ENCODE measurements at places on chromosomes 16 and 17.

- no peak for DNase-seq
Observed at GRCh38 chr17:27555339-27555738, 75.6 kb upstream of the LGALS9 start.

- DNase-seq = no peak
Observed at GRCh38 chr16:51849715-51850114, 697.2 kb downstream of the TOX3 start.

DNA sequence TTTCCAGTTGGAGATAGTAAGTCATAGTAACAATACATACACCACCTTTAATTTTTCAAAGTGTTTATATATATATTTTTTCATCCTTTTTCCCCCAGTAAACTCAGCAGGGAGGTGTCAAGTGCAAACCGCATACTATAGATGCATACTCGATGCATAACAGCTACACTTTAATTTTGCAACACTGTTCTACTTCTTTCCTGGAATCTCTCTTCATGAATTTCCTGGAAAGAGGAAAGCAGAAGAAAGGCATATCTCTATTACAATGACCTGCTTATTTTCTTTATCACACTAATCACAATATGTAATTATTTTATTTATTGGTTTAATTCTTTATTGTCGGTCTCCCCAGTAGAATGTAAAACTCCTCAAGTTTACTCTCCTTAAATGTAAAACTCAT lies 140.0 kb downstream of the SNX11 start:
- no peak for DNase-seq

GRCh38 chr17:12985431-12986293 lies 32.2 kb downstream of the ELAC2 start:
- DNase-seq = no peak

DNA sequence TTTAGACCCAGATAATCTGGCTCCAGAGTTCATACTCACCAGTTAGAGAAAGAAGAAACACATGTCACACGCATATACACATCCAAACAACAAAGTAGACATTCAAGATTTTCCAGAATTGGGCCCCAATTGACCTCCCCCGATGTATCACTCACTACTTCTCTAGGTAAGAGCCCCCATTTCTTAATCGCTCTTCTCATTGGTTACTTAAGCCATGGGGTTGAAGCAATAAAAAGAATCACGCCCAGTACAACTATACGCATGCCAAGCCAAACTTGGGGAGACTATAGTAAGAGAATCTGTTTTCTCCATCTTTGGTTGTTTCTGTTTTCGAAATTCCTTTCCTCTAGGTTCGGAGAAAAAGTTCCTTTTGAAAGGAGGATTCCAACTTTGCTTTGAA lies 565 bp downstream of the DDX52 start:
- DNase-seq = no peak

DNA sequence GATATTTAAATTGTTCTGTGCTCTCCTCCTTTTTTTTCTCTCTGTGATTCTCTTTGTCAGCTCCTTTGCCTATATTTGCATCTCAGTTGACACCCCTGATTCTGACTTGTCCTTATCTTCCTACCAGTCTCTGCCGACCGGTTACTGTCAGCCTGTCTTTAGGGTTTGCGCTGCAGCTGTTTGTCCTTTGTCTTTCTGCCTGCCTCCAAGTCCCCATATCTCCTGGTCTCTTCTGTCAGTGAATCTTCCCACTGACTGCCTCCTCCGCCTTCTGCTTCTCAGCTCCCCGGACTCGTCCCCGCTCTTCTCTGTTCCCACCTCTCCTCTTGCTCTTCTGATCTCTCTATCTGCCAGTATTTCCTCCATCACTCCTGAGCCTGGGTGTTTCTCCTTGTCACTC lies 5.2 kb downstream of the TLCD2 start:
- DNase-seq = no peak

DNA sequence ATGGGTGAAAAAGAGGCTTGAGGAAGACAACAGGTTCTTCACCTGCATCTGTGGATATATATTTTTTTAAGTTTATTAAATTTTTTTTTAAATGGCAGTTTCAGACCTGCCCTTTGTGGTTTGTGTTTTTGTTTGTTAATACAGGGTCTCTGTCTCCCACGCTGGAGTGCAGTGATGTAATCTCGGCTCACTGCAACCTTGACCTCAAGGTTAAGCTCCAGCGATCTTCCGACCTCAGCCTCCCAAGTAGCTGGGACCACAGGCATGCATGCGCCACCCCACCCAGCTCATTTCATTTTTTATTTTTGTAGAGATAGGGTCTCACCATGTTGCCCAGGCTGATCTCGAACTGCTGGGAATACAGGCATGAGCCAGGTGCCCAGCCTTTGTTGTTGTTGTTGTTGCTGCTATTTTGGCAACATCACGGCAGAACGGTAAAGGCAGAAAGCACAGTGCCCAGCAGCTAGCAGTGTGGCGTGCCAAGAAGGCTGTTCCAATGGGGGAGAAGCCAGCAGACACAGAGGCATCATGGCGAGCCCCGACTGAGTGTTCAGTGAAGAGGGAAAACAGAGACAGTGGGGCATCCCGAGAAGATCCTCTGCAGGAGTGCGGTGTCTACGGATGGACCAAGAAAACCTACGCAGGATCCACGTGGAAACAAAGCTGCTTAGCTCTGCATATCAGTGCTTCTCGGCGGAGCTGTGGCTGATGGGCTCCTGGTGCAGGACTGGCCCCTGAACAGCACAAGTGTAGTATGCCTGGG lies 19.6 kb downstream of the TMC6 start:
- DNase-seq = no peak

DNA sequence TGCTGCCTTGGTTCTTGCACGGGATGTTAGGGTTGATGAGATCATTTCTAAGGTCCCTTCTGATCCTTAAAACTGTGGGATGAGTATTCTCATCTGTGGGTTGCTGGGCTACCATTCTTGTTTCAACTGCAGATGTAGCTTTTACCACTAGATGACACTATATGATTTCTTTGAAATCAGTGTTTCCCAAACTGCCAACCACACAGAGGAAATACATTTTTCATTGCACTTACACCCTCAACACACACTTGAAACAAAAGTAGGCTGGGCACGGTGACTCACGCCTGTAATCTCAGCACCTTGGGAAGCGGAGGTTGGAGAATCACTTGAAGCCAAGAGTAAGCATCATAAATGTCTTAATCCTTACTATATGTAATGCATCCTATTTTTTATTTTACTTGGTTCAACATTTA lies 15.3 kb downstream of the LCMT1 start:
- no peak for DNase-seq

GRCh38 chr17:55690105-55690508 lies 32.6 kb downstream of the TMEM100 start:
- no peak for DNase-seq

DNA sequence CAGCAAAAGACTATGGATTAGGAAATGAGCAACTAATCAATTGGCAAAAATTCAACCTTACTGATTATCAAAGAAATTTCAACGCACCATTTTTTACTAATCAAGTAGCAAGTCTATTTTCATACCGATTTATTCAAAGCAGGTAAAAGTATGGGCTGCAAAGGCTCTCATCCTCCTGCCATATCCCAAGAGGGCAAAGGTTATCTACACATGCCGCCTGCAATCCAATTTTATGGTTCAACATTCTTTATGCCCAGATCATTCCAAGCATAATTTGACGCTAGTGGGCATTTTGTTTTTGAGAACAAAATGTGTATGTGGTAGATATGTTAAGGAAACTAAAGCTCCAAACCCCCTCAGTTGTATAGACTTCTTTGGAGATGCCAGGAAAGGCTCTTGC lies 270.6 kb downstream of the MAF start:
- DNase-seq = no peak
